NCI-H1105 (cell line): ENCODE measurements at places on chromosomes 7 and 10.

GRCh38 chr7:2896131-2896530 is 52.0 kb upstream of the GNA12 start:
- no peak for DNase-seq

- no peak for DNase-seq
Observed at GRCh38 chr7:93690021-93690420, 115.5 kb upstream of the CALCR start.

GRCh38 chr7:125241548-125241947 is 311.9 kb upstream of the POT1 start:
- DNase-seq: no peak

- no peak for DNase-seq
Observed at GRCh38 chr10:16910793-16911164, 93.6 kb upstream of the RSU1 start.

- peak; percentile 85 for DNase-seq
Observed at GRCh38 chr7:26376175-26376917, 84.7 kb downstream of the SNX10 start.

- DNase-seq: no peak
Observed at GRCh38 chr10:7411671-7412128, 866 bp upstream of the SFMBT2 start.

- no peak for DNase-seq
Observed at GRCh38 chr7:55965100-55965470, 700 bp downstream of the NIPSNAP2 start.

DNA sequence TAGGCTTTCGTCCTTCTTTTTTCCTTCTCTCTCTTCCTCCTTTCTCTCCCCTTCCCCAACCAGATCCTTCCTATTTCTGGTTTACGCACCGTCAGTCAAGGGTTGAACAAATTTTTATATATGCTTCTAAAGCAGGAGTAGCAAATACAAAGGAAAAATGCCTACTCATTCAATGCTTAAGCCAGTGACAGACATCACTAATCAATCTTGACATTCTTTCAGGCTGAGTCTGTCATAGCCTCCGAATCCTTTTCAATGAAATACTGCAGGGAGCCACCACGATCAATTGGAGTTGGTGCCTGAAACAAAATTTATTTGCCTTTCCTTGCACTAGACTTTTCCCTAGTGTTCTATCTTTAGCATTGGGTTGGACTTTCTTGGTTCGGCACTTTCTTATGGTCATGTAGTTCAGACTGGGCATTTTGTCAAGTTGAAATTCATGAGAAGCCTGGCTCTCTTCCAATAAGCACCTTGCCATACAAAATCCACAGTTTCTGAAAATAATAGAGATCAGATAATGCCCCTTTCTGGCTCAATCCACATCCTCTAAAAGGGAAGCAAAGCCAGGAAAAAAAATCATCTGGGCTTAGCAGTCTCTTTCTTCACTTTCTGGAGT is 239.5 kb upstream of the PLXNA4 start:
- no peak for DNase-seq

- DNase-seq: no peak
Observed at GRCh38 chr10:43390759-43391158, 18.2 kb downstream of the HNRNPF start.

DNA sequence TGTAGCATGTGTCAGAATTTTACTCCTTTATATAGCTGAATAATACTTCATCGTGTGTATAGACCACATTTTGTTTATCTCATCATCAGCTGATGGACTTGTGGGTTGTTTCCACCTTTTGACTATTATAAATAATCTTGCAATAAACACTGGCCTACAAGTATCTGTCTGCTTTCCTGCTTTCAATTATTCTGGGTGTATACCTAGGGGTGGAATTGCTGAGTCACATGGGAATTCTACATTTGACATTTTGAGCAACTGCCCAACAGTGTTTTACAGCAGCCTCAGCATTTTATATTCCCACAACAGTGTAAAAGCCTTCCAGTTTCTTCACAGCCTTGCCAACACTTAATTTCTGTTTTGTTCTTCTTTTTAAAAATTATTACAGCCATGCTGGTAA is 200.3 kb upstream of the PRSS1 start:
- no peak for DNase-seq

DNA sequence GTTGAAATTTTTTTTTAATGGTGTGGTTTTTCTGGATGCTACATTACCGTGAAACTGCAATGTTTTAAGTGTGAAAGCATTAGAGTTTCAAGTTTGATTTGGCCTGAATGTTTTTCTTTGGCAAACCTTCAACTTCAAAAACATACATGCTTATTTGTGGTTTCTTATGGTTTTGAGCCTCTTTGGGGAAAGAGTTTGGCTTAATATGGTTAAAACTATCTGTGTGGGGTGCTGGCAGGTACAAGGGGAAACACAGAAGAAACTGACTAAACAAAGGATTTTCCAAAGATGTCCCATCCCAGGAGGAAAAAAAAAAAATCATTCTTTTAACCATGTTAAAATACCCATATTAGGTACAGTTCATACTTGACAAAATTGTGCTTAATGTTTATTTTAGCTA is 121.1 kb downstream of the HGF start:
- DNase-seq: no peak

DNA sequence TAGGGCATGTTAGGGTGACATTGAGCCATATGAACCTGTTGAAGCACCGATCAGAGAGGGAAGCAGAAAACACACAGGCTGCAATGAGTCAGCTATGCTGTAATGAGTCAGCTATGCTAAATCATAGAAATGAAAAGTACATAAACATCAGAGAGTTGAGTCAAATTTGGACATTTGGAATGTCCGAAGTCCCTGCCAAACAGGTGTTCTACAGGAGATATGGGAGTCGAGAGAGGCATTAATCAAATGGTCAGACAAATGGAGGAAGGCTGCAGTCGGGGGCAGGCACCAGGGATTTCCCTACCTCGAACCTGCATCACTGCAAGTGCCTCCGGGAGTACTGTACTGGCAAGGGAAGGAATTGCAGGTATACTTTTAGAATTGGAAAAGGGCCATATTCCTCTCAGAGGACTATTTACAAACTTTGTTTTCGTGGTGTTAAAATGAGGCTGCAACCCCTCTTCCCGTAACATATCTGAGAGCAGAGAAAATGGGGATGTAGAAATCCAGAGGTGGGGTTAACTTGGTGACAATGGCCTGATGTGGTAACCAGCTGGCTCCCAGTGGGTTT is 8.8 kb upstream of the ZC3HAV1 start:
- DNase-seq: no peak

- no peak for DNase-seq
Observed at GRCh38 chr7:113267271-113267670, 148.9 kb upstream of the SMIM30 start.

DNA sequence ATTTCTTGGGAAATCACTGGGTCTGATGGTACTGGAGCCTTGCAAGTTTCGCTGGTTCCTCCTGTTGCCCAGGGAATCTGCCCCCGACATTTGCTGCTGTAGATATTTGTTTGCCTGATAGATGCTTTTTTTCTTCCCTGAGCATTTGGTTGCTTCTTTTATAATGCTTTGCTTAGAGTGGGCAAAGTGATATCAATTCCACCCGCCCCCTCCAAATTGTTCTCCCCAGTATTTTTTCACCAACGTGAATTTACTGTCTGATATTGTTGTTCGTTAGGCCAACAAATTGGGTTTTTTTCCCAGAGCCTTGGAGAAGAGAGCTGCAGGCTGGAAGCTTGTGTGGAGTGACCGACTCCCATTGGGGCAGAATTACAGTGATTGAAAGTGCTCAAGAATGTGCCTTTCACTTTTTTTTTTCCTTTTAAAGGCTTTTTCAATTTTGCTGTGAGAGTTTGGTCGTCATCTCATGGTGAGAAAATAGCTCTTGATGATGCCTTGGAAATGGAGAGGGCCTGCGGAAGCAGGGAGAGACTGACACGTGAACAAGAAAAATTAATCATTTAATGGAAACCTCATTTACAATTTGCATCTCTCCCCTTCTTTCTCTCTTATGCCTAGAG is 2.5 kb downstream of the GRK5 start:
- DNase-seq: no peak

- no peak for DNase-seq
Observed at GRCh38 chr7:72187179-72187578, 225.0 kb downstream of the CALN1 start.

DNA sequence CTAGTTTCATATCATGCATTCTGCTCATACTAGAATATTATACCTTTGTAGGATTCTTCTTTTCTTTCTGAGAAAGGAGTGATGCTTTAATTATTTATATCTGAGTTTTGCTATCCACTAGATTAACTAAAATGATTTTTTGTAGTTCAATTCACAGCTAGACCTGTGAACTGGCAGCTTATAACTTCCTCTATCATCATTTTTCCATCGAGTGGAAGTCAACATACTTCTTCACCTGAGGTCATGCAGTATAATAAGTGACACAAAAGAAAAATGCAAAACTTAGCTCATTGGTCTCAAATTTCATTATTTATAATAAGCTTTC is 8.0 kb downstream of the LRRN3 start:
- no peak for DNase-seq

DNA sequence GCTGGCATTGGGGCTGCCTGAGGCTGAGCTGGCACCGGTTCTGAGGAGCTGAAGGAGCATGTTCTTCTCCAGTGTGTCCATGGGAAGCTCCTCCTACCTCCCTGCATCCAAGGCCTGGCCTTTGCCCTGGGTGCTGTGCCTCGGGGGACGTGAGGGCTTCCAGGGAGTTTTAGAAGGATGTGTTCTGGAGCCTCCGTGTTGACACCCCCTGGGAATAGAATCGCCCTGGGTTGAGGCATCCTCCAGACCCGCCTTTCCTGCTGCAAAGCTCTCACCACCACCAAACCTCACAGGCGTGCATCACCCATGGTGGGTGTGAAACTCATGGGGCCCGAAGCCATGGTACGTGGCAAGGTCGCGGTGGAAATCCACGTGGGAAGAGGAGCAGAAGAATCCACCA is 95.4 kb downstream of the DYNC2I1 start:
- no peak for DNase-seq

- no peak for DNase-seq
Observed at GRCh38 chr10:58282615-58283014, 13.7 kb downstream of the CISD1 start.

DNA sequence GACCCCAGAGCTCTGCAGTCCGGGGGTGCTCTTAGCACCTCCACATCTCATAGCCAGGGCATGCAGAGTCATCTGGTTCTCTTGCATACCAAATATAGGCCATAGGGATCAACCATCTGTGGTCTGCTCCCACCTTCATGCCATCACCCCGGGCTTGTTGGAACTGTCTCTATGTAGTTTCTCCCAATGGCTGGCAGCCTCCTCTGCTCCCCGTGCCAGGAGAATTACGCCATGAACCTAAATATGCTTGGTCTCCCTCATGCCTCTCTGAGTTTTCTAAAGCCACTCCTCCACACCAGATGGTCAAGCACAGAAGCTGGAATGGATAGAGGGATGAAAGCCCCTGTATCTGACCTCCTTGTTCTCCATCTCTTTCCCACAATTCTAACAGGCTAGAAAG is 302.6 kb upstream of the MYO3A start:
- no peak for DNase-seq

DNA sequence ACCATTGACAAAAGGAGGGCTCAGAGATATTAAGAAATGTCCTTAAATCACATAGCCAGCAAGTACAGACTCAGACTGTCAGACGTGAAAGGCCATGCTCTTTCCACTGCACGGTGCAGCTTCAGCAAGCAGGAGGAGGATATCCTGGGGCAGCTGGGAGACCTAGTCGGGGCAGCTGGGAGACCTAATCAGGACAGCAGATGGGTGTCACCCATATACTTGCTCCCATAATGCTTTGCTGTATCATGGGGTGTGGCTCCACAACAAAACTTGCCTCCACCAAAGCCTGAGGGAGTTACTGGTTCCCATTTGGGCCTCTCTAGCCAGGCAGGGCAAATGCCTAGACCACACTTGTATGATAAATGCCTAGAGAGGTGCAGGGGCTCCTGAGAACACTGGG is 55.4 kb downstream of the GRID1 start:
- DNase-seq: no peak

- DNase-seq: no peak
Observed at GRCh38 chr7:17651863-17652385, 288.4 kb downstream of the SNX13 start.

GRCh38 chr10:42929993-42930392 is 146.9 kb upstream of the RET start:
- no peak for DNase-seq

GRCh38 chr7:43211693-43212092 is 99.2 kb downstream of the HECW1 start:
- no peak for DNase-seq

DNA sequence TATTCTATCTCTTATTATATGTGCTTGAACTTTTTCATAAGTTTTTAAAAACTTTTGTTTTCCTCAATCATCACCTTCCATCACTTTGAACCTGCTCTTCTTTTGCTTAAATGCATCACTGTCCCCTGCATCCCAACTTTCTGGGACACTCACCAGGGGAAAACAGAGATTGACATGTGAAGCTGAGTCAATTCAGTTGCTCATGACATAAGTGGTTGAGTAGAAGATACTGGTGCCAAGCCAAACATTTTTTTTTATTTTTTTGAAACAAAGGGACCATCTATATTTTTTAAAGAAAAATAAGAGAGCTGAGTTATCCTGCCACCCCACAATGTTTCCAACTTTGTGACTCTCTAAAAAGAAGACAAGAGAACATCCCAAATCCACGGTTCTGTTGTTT is 61.8 kb upstream of the AHR start:
- no peak for DNase-seq

DNA sequence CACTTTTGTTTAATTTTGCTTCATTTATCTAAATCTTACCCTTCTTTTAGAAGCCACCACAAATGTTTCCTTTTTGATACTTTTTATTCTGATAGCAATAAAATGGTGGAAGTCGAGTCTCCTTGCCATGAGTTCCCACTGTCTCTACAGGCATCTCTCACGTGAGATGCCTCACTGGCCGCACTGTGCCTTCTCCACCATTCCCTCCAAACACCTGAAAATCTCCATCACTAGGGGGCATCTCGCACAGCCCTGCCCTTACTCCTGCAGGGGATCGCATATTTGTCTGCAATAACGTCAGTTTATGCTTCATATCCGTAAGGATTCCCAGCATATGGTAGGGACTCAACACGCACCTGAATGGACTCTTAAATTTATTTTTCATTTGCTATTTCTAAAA is 56.3 kb upstream of the NCAPG2 start:
- DNase-seq: no peak

- DNase-seq: no peak
Observed at GRCh38 chr7:157862731-157863130, 525.9 kb downstream of the DNAJB6 start.

DNA sequence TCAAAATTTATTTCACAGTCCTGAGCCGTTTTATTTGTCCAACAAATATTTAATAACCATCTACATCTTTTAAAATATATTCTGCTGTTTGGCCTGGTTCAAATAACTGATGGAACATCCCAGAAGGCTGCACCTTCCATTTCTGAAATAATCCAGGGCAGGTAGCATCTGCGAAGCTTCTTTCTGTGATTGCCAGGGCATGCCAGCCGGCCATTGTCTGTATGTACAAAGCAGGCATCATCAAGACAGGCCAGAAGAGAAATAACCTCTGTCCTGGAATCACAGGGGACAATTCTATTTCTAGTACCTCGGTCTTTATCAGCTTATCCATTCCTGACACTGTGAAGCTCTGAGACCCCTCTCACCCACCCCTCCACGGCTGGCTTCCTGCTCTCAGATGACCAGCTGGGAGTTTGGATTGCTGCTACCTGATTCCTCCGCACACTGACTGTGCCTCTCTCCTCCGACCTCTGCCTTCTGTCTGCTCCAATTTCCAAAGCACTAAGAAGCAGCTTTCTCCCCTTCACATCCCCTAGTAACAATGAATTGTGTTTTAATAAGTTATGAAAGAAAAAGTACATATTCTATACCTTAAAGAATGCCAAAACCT is 8.0 kb downstream of the DGKI start:
- no peak for DNase-seq
